ENCODE measurements at places on chromosomes 3 and 15.

GRCh38 chr3:150722267-150722666 is 18.5 kb upstream of the ERICH6 start:
- no peak for DNase-seq

DNA sequence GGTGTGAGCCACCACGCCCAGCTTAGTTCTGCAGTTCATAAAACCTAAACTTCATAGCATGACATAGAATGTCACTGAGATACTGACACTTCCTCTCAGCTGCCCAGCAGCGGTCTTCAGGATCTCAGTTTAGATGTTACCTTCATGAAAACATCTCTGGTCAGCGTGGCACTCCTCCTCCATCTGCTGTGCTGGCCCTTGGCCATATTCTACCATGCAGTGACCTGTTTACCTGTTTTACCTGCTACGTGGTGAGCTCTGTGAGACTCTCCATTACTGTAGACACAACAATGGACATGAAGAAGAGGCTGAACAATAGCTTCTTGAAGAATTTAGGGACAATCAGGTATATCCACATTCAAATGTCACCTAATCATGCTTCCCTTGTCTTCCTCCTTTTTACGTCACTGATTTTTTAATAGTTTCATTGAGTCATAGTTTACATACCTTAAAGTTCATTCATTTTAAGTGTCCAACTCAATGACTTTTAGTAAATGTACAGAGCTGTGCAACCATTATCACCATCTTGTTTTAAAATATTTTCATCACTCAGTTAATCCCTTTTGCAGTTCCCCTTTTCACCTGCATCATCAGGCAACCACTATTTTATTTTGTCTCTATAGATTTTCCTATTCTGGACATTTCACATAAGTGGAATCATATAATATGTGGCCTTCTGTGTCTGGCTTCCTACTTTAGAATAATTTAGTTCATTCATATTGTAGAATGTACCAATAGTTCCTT is 32.2 kb upstream of the PTPN23 start:
- DNase-seq = no peak

- DNase-seq = no peak
These were observed 289.1 kb upstream of the DNAJC19 start for GRCh38 chr3:181278468-181279238.

- no peak for DNase-seq
These were observed 36.0 kb downstream of the XYLB start for GRCh38 chr3:38382506-38383080.

GRCh38 chr15:69400850-69401249 is 13.3 kb upstream of the KIF23 start:
- no peak for DNase-seq

- no peak for DNase-seq
These were observed 436.5 kb upstream of the TBL1XR1 start for GRCh38 chr3:177633671-177634207.

- no peak for DNase-seq
These were observed 87.8 kb downstream of the C3orf85 start for GRCh38 chr3:109224333-109224732.

DNA sequence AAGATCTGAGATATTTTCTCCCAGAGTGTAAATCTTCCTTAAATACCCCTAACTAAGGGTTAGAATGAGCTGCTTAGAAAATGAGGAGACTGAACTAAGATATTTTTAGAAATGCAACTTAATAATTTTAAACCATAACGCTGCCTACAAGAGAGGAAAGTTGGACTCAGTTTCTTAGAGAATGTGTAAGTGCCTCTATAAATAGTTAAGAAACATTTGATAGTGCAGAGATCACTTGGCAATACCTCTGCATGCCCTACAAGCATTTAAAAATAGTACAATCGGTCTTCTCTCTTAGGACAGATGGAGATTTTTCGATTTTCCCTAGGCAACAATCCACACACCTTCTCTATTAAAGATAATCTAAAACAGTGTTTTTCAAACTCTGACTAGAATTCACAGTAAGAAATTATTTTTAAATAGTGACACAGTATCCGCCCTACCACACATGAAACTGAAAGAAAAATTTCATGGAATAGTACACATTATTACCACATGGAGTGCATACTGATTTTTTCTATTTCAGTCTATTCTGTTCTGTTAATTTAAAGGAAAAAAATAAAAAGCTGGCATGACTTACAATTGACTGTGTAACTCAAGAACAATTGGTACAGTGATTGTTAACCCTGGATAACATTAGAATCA is 83.2 kb downstream of the GADL1 start:
- DNase-seq = no peak

DNA sequence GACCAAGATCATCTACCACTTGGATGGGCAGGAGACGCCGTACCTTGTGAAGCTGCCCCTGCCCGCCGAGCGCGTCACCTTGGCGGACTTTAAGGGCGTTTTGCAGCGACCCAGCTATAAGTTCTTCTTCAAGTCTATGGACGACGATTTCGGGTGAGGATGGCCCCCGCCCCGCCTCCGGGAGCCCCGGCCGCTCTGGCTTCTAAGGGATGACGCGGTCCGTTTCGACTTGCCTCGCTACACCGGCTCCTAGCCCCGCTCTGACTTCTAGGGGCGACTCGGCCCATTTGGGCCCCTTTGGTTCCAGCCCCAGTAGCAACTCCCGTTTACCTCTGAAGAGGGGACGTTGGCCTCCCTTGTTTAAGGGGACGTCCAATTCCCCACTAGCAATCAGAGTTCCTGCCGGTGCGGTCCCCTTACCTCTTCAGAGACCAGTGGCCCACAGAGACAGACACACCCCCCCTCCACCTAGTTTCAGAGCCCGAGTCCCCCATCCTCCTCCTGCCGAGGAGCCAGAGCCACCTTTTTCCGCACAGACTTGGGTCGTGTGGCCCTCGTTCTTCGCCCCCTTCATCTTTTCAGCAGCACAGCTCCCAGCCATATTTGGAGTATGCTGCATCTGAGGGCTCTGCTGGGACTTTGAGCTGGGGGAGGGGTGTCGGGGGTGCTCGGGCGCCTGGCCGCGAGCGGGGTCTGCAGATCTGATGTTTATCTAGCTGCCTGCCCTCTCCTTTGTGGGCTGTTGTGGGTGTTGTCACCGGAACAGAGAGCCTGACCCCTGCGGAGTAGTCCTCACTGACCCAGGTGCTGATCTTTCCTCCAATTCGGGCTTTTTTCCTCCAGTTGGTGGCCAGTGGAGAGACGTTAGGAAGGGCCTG is 706 bp downstream of the DVL3 start:
- DNase-seq = peak; percentile 33
